ENCODE measurements at places on chromosomes 2 and 18. TPM values are rescaled to one million over a fixed set of nuclear protein-coding genes. Genes with fewer than 3 reads are reported as not detected.

The EPAS1 gene
- total RNA-seq, result 219 TPM

The AMER3 gene
- total RNA-seq, result not detected

The CD8A gene
- total RNA-seq, result 222 TPM

DNA sequence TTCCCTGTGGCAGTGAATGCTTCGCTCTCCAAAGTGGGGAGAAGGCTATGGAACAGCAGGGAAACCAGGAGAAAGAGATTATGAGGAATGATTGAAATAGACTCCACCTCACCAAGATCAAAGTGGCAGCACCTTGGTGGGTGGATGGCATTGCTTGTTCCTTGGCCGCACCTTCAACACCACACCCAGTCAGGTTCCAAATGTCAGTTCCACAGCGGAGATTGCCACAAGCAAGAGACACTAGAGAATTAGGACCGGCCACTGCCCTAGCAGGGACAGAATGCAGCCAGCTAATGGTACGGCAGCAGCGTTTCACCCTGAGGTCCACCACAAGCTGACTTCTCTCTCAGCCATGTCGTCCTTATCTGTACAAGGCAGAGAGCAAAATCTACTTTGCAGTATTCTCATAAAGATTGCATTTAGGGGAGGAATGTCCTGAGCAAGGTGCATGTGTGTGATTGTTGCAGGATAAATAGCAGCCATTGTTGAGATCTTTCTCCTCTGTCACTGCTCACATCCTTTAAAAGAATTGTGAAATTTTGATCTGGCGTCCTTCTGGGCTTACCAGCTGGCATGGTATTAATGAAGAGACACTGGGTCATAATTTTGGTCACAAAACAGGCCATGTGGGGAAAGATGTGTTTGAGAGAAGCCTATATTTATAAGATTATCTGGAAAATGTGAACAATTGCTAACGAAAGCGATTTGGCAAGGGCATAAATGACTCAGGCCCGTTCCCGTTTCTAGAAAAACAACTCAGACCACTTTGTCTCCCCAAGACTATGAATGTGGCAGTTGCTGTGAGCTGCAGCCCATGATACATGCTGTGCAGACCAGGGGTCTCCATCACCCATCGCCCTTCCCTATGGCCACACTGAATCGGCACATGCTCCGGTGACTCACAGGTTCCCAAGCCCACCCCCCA is 228.6 kb upstream of the ID2 start:
- peak overlapping the region; percentile 56 for H3K4me3 ChIP-seq
- H3K27me3 ChIP-seq, result peaks cover 8% of the 10 kb centered on the region
- H3K27ac ChIP-seq, result no peak overlapping the region
- H3K36me3 ChIP-seq, result no peaks in the 10 kb centered on the region

DNA sequence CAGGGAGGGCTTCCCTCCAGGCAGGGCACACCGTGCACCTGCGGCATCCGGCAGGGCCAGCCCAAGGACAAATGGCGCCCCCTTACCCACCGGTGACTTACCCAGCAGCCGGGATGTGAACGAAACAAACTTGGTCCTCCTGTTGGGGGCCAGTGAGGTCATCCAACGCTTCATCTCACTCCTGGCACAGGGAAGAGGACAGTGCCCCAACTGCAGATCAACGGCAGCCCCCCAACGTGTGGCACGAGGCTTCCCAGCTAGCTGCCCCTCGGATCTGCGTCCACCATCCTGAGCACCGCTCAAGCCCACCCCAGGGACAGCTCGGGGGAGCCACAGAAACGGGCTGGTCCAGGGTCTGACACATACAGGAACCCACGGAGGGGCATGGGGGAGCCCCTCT is 12.0 kb downstream of the SNORC start:
- no peak overlapping the region for H3K4me3 ChIP-seq
- no peak overlapping the region for H3K27ac ChIP-seq
- no peaks in the 10 kb centered on the region for H3K36me3 ChIP-seq
- no peak for DNase-seq
- H3K4me1 ChIP-seq, result no peaks in the 10 kb centered on the region
- no peaks in the 10 kb centered on the region for H3K27me3 ChIP-seq
